Spleen (tissue), 13 donors: ENCODE measurements at places on chromosomes 11 and 22. TPM values are rescaled to one million over a fixed set of nuclear protein-coding genes. Genes with fewer than 3 reads are reported as not detected.

Gene TMEM86A
- polyA plus RNA-seq, result 2.4 TPM

Gene OR2AG1
- polyA plus RNA-seq, result not detected

Gene TEAD1
- 0.93 TPM for polyA plus RNA-seq

Gene LMO2
- polyA plus RNA-seq, result 66.6 TPM

Gene DDX10
- 24.3 TPM for polyA plus RNA-seq

Gene PRDM10
- 2.7 TPM for polyA plus RNA-seq

Gene CHRM1
- not detected for polyA plus RNA-seq

DNA sequence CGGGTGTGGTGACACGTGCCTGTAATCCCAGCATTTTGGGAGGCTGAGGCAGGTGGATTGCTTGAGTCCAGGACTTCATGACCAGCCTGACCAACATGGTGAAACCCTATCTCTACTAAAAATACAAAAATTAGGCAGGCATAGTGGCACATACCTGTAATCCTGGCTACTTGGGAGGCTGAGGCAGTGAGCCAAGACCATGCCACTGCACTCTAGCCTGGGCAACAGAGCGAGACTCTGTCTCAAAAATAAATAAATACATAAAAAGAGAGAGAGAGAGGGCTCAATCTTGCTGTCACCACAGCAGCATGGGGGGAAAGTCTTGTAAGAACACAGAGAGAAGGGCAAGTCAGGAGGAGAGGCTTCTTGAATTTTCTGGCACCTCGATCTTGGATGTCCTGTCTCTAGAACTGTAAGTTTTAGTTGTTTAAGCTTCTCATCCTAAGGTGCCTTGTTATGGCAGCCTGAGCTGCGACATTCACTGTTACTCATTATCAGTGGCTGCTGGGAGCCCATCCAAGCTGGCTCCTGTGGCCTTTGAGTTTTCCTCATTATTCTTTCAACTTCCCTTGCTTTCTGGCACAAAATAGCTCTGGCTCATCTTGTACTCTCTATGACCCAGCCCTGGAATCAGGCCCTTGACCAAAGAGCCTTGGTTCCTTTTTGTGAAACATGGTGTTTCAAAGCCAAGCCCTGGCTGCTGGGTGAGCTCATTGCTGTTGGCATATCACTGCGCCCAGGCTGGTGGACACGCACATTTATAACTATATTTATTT lies 8.0 kb upstream of the PSMC3 start:
- DNase-seq, result no peak

DNA sequence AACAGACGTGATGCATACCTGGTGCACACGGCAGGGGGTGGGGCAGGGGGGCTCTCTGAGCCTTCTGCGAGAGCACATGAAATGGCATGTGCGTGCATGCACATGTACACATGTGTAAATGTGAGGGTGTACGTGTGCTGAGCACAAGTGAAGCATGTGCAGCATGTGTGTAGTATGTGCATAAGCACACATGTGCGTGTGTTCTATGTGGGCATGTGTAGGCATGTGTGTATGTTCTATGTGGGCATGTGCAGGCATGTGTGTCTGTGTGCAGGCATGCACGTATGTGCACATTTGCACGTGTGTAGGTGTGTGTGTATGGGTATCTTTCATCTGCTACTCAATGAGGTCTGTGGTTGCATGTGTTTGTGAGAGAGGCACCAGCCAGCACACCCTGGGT lies 371.2 kb downstream of the CTTN start:
- peak; percentile 36 for DNase-seq

DNA sequence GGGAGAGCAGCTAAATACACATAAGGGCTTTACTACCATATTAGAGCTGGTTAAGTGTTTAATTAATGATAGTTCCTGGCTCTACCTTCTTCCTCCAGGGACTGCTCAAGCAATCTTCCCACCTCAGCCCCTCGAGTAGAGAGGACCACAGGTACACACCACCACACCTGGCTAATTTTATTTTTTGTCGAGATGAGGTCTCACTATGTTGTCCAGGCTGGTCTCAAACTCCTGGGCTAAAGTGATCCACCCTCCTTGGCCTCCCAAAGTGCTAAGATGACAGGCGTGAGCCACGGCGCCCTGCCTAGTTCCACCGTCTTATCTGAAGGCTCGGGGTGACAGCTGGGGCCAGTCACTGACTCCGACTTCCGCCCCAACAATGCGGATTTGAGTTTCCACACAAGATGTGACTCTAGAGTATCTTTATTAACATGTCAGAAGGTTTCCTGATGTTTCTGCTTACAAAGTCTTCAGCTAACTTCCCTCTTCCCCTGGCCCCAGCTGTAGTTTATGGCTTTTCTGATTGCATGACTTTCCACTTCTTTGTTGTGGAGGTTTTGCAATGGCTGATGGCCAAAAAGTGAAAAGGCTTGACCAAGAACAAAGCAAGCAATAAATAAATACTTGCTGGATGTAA lies 16.8 kb downstream of the TPST2 start:
- peak; percentile 91 for DNase-seq

DNA sequence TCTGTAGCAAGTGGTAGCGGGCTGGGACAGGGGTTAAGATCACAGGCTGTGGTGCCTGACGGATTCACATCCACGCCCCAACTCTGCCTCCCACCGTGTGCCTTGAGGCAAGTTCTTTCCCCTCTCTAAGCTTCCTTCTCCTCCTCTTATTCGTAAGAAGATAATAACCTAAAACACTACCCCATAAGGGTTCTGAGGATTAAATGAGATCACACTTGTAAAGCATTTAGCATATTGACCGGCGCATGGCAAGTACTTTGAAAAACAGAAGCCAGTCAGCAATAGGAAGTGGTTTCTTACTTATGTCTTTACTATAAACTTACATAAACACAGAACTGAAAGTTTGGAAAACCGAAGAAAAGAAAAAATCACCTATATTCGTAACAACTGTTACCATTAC lies 15.5 kb upstream of the LMO2 start:
- no peak for DNase-seq

DNA sequence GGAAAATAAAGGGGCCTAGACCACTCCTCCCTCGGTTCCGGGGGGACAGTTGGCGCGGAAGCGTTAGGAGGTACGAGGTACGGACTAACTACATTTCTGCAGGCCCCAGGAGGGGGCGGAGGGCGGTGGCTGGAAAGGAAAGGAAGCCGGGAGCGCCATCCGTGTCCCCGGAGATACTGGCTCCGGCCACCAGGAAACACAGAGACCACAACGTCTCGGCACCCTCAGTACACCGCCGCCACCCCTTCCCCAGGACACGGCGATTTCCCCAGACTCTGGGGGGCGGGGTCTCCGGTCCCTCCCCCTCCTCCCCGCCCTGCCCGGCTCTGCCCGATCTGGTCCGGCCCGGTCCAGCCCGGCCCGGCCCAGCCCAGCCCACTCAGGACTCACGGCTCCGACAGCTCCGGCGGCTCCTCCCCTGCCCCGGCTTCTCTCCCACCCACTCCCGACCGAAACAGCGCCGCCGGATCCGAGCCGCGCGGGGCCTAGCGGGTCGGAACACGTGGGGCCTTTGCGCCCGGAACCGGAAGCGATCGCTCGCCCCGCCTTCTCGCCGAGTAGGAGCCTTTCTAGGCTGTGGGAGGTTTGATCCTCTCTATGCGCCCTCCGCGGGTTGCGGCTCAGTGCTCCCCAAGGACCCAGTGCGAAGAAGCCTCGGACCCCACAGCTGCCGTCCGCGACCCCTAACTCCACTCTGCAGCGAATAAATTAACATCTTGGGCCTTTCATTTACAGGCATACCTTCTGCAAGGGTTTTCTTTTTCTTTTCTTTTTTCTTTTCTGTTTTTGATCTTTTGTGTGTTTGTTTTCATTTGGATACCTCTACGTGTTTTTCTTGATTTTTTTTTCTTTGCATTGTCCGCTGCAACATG lies at the start of gene ZNF202:
ZNF202 (minus strand) TSS at position 502 of the 872 bp plus-strand sequence. CDS start 10,772 bp downstream, outside the sequence.
- DNase-seq, result peak; percentile 98

DNA sequence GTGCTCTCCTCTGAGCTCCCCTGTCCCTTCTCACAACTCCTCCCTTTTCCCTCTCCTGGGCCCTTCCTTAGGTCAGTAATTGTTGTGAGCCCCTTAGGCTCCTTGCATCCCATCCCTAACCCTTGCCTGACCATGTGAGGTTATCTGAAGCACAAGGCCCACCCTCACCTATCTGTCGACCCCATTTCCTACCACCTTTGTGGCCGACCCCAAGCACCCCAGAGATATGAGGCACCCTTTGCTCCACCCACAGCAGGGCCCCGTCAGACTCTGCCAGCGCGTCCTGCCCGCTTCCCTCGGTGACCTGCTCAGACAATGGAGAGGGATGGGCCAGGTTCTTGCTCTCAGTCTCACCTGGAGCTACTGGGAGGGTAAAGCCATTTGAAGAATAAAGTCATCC lies 1.3 kb downstream of the GNG3 start:
- DNase-seq, result peak; percentile 90

GRCh38 chr22:36339171-36340065 lies 48.3 kb downstream of the MYH9 start:
- DNase-seq, result no peak

GRCh38 chr11:45470151-45470793 lies 184.1 kb upstream of the SYT13 start:
- peak; percentile 52 for DNase-seq

GRCh38 chr11:93614173-93614722 lies 47.2 kb upstream of the CEP295 start:
- DNase-seq, result no peak

DNA sequence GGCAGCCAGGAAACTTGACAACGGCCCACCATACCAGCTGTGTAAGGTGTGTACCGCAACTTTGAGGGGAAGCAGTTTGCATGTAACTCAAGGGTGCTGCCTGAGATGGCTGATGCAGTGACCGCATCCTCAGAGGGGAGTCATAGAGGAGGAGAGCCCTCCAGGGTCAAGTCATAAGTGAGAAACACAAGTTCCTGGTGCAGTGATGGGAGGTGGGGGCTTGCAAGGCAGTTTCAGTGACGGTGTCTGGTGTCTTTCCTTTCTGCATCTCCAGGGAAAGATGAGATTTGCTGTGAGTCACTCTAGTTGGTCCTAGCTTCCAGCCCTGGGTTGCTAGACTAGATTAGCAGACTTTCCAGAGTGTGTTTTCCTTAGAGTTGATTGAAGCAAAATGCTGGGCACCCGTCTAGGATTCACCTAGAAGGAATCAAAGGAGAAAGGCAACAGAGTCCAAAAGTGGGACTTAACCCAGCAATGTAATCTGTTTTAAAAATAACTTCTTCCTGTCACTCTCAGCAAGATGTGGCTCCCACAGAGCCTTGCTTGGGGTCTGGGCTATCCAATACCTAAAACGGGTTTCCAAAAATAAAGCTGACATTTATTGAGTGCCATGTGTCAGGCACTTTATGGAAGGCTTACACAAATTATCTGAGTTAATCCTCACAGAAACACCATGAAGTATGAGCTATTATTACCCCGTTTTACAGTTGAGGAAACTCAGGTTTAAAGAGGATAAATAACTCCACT lies 265.4 kb upstream of the PLET1 start:
- no peak for DNase-seq

- DNase-seq, result no peak
Measured at GRCh38 chr11:35174666-35175065, 35.7 kb downstream of the CD44 start.

- DNase-seq, result no peak
Measured at GRCh38 chr11:32343325-32344008, 91.9 kb downstream of the WT1 start.
